ENCODE measurements at places on chromosomes 2 and 18. TPM values are rescaled to one million over a fixed set of nuclear protein-coding genes. Genes with fewer than 3 reads are reported as not detected.

DNA sequence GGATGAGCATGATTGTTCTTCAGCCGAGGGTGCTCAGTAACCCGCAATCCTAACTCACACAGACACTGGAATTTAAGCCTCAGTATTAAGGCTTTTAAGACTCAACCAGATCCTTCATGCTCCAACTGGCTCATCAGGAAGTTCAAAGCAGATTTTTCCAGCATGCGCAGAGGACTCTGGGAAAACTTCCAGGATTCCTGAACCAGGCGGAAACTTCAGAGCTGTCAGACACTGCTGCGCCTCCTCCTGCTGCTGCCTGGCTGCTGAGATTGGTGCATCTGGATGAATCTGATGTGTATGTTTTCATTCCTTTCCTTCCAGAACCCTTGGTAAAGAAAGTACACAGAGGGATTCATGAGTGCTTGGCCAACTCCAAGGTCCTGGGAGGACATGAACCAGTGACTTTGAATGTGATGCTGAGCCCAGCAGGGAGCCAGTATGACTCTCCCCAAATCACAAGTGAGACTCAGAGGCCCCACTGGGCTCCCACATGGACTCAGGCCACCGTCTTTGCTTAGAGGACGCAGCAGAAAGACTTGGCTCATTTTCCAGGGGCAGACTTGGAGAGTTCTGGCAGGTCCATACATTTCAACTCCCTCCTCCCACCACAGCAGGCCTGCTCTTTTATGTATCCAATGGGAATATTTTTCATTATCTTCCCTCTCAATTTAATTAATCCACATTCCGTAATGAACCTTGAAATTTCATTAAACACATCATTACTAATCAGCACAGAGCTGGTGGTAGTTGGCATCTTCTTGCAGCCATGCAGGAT lies 143.5 kb upstream of the HDAC4 start:
- DNase-seq = no peak

GRCh38 chr2:43885132-43885632 lies 46.4 kb downstream of the ABCG8 start:
- no peak for DNase-seq

DNA sequence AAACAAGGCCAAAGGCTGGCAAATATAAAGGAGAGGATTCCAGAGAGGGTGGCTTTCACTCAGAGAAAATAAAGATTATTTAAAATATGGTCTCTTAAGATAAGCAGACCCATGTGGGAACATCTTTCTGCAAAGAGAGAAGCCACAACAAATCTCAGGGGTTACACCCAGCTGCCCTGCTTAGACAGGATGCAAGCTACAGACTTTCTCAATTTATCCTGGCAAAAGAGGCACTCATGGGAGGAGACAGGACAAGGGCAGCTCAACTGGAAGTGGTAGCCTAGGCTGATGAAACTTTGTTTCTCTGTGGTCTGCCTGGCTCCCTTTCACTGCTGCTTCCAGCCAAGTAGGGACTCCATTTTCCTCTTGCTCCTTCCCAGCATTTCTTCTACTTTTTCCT lies 25.9 kb upstream of the SULT1C4 start:
- DNase-seq = no peak

GREB1L gene
- 6.2 TPM for total RNA-seq

- DNase-seq = no peak
Measured at GRCh38 chr2:150134223-150134857, 353.1 kb downstream of the RND3 start.

Data from epithelial cell of proximal tubule (primary cell).